CD4-positive, alpha-beta T cell treated with Interleukin-21 for 1 hour (primary cell): ENCODE measurements at places on chromosomes 5 and 9.
A peak's percentile ranks its signal among the peaks of the same experiment; 100 is the strongest.

DNA sequence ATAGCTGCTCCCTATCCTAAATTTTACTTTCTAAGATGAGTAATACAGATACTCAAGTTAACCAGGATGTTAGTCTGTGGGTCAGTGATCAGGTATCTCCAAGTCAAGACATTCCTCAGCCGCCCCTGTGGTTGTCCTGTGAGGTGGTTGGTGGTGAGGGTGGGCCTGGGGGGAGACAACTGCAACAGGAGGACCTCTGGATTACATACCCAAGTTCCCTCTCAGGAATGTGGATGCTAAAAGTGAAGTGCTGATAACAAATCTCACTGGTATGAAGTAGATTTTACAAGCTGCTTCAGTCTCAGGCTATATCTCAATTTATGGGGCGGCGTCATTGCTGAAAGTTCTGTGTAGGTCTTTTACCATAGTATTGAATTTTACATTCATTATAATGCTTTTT lies 38.3 kb downstream of the SLC1A3 start:
- no peak for DNase-seq

GRCh38 chr9:133540698-133541025 lies 6.2 kb downstream of the ADAMTSL2 start:
- DNase-seq: no peak

- DNase-seq: no peak
Measured at GRCh38 chr5:32600054-32600622, 14.8 kb downstream of the SUB1 start.

DNA sequence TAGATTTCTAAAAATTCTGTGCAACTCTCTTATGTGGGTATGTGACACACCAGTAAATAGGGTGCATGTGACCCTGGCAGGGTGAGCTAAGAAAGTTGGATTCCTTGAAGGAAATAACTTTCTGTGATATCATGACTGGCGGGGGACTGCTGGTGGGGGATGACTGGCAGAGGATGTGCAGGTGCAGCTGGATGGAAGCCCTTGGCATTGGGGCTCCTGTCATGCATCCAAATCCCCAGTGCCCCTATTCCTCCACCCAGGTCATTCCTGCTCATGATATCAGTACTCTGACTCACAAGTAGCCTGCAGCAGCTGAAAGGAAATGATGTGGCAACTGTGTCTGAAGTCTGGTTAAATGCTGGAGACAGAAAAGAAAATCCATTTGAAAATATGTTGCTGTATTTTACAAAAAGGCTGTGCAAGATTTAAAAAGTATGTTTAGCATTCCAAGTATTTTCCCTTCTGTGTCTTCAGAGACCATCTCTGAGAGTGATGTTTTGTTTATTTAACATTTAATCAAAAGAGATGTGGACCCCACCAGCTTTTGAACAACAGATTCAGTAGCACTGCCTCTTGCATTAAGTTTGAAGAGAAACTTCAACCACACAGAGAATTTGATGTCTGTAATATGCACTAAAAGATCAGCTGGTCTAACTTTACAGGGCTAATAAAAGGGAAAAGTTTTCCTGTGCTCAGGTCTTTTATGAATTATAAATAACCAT lies 17.9 kb upstream of the ZSWIM6 start:
- no peak for DNase-seq

- DNase-seq: no peak
Measured at GRCh38 chr5:140344683-140345423, 1.6 kb downstream of the HBEGF start.

GRCh38 chr9:85743275-85744128 lies 1.7 kb upstream of the AGTPBP1 start:
- DNase-seq: peak; percentile 34

DNA sequence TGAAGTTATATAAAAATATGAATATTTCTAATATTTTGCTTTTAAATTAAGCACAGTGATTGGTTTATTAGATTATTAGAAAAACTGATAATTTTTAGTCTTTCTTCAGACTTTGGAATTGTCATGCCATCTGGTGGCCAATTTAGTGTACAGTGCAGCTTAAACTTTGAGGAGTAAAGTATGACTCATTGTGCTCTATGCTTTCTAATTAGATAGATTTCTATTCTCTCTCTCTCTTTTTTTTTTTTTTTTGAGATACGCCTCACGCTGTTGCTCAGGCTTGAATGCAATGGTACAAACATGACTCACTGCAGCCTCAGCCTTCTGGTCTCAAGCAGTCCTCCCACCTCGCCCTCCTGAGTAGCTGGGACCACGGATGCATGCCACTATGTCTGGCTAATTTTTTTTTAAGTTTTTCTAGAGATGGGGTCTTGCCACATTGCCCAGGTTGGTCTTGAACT lies 42.1 kb upstream of the GPR21 start:
- DNase-seq: peak; percentile 52

GRCh38 chr9:11319538-11319937 lies 706.7 kb upstream of the PTPRD start:
- DNase-seq: no peak

GRCh38 chr5:28084069-28084468 lies 1045.7 kb upstream of the CDH9 start:
- no peak for DNase-seq

DNA sequence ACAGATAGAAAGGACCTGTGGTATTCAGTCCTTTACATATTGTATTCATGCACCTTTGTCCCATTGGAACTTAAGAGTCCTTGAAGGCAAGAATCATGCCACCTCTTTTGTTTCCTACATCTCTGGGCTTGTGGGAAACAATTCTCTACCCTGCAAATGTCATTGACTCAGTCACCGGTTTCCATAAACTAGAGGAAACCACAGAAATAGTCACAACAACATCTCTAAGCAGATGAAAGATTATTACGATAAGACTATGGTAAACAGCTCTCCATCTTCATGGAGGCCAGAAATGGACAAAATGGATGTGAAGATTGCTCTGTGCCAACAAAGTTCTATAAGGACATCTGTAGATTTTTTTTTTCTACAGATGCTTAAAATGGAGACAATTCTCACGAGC lies 165.5 kb downstream of the PIK3R1 start:
- DNase-seq: peak; percentile 7

- DNase-seq: no peak
Measured at GRCh38 chr9:117929868-117930267, 225.7 kb downstream of the TLR4 start.

GRCh38 chr9:93086447-93087224 lies 9.4 kb upstream of the CARD19 start:
- DNase-seq: no peak

DNA sequence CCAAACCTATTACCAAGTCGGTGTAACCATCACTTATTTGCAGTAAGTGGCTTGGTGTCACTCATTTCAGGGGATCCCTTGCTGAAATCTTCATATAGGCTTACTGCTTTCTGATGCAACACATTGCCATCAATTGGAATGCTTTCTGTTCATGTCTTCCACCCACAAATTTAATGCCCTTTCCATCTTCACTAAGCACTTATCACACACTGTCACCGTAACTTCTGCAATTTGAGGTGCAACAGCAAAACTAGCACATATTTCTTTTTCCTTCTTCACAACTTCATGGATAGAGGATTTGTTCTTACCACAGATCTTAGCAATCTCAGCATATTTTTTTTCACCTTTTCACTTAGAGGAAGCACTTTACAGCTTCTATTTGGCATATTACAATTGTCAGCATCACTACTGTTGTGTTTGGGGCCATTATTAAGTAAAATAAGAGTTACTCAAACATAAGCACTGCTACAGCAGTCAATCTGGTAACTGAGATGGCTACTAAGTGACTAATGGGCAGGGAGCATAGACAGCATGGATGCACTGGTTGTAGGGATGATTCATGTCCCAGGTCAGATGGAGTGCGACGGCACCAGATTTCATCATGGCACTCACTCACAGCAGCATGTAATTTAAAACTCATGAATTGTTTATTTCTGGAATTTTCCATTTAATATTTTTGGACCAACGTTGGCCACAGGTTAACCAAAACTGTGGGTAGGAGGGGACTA lies 70.1 kb downstream of the PIP5K1B start:
- no peak for DNase-seq

DNA sequence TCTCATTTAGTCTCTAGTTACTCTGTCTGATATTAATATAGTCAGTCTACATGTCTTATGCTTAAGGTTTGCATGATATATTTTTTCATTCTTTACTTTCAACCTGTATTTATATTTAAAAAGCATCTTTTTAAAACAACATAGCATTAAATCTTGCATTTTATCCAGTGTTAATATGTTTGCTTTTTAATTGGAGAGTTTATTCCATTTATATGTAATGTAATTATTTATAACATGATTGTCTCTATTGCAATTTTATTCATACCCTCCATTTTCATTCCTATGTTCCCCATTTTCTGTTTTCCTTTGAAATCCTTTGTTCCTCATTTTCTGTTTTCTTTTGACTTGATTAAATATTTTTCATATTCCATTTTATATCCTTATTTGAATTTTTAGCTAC lies 13.3 kb downstream of the PCDHB15 start:
- no peak for DNase-seq

DNA sequence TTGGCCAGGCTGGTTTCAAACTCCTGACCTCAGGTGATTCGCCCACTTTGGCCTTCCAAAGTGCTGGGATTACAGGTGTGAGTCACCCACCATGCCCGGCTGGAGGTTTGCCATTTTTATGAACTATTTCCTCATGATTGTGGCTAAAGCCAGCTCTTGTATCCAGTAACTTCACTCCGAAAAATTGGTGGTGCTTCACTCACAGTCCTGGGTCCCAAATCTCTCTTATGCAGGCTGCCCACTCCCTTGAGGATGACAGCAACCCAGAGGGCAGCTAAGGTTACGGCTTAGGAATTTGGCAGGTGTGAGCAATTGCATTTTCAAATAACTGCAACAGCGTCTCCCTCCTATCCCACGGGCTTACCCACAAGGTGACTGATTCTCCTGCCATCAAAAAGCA lies 23.4 kb upstream of the FUBP3 start:
- no peak for DNase-seq

DNA sequence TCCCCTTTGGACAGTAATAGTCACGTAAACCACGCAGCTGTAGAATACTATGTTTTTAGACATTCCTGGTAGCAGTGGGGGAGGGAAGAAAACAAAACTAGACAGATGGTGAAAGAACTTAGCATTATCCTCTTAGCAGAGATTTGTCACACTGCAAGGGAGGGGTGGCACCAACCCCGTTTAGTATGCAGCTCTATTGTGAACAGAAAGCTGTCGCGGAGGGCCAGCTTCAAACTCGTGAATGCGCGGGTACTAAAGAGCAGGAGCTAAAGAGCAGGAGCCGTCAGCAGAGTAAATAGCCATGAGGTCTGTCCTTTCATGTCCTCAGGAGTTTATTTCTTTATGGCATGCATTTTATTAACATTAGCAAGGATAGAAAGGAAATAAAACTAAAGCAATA lies 141.9 kb upstream of the SLC12A2 start:
- DNase-seq: no peak

DNA sequence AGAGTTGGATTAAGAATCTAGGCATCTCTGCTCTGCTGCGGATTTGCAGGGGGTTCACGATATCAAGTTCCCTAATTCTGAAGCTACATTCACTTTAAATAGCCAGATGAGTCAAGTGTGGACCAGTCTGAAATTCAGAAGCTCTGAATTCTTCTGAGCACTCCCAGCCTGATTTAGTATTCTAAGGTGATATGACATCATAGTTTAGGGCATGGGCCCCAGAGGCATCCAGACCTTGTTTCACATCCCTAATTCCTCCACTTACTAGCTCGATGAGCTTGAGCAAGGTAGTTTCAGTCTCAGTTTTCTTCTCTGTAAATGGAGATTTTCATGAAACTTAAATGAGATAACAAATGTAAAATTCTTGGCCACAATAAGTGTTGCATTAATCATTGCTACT lies 65.2 kb downstream of the TMEM167A start:
- peak; percentile 8 for DNase-seq

GRCh38 chr5:178287791-178288105 lies 55.1 kb upstream of the PHYKPL start:
- DNase-seq: no peak

DNA sequence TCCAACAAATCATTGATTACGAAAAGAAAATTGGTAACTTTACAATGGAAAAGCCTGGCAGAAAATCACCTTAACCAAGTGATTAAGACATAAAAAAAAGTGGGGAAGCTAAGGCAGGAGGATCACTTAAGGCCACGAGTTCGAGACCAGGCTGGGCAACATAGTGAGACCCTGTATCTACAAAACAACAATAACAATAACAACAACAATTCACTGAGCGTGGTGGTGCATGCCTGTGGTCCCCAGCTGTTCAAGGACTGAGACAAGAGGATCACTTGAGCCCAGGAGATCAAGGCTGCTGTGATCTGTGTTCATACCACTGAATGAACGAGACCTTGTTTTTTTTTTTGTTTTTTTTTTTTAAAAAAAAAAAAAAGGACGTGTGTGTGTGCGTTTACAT lies 21.3 kb downstream of the PTBP3 start:
- DNase-seq: no peak

DNA sequence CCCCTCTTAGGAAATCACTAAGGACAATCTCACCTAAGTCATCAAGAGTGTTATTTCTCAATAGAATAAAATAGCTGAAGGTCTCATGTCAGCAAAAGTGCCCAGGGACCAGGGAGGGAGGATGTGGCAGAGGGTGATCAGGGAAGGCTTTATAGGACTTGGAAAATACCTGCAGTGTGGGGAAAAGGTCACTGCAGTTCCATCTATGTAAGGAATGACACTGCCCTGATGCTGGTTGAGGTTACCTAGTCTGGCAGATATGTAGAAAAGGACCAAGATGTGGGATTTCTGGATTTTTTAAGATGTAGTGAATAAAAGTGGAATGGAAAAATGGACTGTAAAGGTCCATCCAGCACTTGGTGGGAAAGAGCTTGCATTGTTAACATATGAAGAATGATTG lies 18.3 kb downstream of the PRDM9 start:
- DNase-seq: no peak

DNA sequence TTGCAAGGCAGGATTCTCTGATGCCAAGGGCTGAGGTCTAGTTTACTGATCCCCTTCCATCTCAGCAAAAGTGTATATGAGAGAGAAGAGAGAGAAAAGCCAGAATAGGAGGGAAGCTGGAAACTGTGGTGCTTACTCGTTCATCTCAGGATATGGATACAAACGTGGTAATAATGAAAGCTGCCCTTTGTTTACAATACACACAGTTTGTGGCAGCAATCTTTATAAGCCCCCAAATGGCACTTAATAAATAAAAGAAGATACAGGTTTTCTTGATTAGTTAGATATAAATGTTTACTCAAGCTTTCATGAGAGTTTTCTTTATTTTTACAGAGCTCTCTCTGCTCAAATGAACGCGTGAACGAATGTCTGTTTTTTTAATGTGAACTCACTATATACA lies 57.7 kb downstream of the PRDM6 start:
- no peak for DNase-seq

- no peak for DNase-seq
Measured at GRCh38 chr5:157115502-157115901, 6.7 kb upstream of the HAVCR2 start.

GRCh38 chr5:167485061-167485774 lies 806.2 kb upstream of the WWC1 start:
- no peak for DNase-seq
